ENCODE measurements at places on chromosomes 5 and 9.
A peak's percentile ranks its signal among the peaks of the same experiment; 100 is the strongest.

DNA sequence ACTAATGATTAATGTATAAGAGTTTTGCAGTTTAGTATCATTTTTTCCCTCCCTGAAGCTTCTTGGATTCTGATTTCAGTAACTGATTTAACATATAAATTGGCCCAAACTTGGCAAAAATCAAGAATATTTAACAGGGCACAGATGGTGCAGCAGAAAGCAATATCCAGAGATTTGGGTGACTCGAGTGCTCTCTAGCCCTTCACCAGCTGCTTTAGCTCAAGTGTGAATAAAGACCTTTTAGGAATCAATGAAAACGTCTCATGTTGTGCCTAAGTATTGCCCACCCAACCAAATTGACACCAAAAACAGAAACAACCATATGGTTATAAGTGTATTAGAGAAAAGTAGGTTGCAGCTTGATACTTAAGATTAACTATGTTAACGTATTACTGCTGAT, 933.4 kb upstream of the PTPRD start:
- no peak for DNase-seq

- DNase-seq, result peak; percentile 66
Observed at GRCh38 chr9:125663127-125663526, 43.9 kb downstream of the MAPKAP1 start.

- DNase-seq, result peak; percentile 93
Observed at GRCh38 chr5:55601204-55601618, 66.4 kb upstream of the PLPP1 start.

DNA sequence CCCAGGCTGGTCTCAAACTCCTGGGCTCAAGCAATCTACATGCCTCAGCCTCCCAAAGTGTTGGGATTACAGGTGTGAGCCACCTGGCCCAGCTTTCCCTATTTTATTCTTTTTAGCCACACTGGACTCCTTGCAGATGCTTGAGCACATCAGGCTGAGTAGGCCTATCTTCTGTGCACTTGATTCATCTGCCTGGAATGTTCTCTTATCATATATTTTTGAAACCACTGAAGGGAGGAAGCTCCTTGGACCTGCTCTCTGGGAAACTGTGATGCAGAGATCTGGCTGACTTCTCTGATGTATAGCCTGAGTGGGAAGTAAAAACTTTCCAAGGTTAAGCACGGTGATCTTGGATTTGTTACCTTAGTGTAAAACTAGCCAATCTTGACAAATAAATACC, 6.5 kb upstream of the MAT2B start:
- peak; percentile 75 for DNase-seq
